Stimulated activated CD4-positive, alpha-beta T cell treated with anti-CD3 and anti-CD28 coated beads, Interleukin-4, amount 100 ng/mL, for 4 hours (primary cell): ENCODE measurements at places on chromosomes 7 and 10.

DNA sequence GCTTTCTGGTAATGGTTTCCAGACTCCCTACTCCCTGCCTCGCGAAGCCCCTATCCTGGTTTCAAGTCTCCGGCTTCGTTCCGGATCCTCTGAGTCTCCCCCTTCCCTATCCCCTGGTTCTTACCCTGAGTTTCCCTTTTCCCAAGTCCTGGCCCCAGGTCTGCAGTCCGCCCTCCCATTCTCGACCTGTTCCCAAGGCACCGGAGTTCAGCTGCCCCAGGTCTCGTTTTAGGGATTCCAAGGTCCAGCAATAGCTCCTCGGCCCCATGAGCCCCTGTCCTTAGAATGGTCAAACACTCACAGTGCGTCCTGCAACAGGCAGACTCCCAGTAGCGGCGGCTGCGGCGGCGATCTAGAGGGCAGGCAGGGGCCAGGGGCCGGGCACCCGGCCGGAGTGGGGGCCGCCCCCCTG is 274 bp downstream of the PITX3 start:
- DNase-seq = no peak

- DNase-seq = no peak
Observed at GRCh38 chr7:64463636-64464375, 99.1 kb downstream of the ZNF680 start.

- DNase-seq = peak; percentile 45
Observed at GRCh38 chr7:140810830-140811556, 113.7 kb downstream of the BRAF start.

GRCh38 chr10:21340331-21340730 is 185.2 kb downstream of the SKIDA1 start:
- DNase-seq = no peak

- DNase-seq = no peak
Observed at GRCh38 chr7:20964281-20964918, 177.7 kb upstream of the SP8 start.

DNA sequence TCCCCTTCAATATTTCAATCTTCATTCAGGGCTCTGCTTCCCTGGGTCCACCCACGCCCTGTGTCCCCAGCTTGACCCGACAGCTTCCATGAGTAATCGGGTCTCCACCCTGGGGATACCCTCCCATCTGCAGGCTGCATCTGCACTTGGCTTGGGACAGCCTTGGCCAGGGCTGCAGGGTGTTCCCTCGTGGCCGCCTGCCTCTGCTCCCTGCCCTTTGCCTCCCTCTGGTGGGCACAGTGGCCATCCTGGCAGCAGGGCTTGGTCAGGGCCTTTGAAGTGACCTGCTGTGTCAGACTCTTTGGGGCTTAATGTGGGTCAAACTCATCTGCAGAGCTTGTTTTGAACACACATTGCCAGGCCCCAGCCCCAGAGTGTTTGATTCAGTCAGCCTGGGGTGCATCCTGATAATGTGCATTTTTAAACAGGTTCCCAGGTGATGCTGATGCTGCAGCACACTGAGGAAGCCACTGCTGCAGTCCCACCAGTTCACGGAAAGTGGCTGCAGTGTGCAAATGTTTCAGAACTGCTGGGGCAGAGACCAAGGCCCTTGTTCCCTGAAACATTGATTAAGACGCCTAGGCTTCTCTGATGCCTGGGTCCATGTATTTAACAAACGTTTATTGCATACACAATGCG is 80.7 kb upstream of the SEC61G start:
- no peak for DNase-seq

- no peak for DNase-seq
Observed at GRCh38 chr10:86254526-86255174, 111.9 kb downstream of the GRID1 start.

- no peak for DNase-seq
Observed at GRCh38 chr7:103564416-103564815, 118.4 kb upstream of the SLC26A5 start.

DNA sequence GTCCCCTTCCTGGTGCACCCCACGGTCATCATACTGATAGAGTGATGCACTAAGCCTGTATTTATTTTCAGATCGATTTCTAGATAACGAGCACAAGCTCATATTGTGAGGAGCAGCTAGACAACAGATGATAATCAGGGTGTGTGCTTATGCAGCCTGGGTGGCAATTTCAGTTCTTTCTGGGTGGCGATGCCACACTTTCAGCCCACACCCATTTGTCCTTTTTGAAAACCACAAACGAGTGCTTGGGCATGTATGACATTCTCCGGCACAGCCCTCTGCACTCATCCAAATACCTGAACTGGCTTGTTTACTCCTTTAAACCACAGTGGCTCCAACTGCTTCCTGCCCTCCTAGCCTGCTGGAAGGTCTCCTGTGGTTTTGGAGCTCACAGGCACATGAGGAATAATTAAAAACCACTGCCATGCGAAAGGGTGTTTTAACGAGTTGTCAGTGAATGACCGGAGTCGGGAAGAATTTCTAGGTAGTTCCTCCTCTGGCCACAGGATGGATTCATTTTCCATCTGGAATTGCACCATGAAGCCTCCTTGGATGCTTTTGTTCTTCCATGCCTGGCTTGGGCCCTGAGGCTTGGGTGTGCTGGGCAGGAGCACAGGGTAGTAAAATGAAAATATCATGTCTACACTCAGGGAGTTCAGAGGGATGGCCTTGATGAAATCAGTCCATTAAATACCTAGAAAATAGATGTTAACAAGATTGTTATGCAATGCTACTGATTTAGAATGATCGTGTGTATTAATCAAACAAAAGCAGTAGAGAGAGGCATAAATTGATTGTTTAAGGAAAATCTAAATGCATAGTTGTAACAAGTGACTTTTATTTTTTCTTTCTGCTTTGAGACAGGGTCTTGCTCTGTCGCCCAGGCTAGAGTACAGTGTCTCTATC is 52.4 kb upstream of the ITGB1 start:
- no peak for DNase-seq

GRCh38 chr7:128084896-128085608 is 53.8 kb upstream of the LRRC4 start:
- DNase-seq = no peak

GRCh38 chr7:4906682-4907081 is 23.2 kb upstream of the RADIL start:
- DNase-seq = no peak

DNA sequence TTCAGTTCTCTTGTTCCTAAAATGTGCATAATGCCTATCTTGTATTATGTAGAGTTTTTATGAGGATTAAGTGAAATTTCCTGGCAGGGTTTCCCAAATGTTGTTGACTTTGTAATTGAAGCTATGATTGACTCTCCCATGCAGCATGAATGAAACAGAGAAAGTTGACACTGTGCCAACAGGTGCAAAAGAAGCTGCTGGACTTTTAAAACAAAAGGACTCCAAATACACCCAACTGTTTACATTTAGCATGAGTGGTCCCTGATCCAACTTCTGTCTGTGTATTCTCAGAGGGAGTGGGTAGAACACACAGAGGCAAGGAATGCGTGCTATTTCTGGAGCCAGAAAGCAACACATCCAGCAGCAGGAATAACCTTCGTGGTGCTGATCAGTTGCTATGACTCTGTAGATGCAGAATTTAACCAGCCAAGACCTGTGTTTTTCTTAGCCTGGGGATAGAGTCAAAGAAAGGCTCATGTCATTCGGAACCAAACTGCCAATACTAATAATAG is 14.4 kb upstream of the RBM20 start:
- DNase-seq = no peak

GRCh38 chr7:91759205-91759863 is 121.2 kb downstream of the MTERF1 start:
- DNase-seq = no peak

DNA sequence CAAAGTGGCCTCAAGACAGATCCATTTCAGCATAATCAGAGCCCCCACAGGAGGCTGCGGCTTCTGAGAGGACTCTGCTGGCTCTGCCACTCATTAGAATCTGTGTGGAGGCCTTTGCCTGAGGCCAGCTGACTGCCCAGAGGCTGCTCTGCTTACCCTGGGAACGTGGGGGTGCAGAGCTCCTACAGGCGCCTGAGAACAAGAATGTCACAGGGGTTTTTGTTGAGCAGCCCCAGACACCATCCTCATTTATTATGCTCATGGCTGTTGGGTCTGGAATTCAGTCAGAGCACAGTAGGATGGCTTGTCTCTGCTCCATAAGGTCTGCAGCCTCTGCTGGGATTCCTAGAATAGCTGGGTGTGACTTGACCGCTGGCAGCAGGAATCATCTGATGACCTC is 101.8 kb upstream of the GDF10 start:
- no peak for DNase-seq

- no peak for DNase-seq
Observed at GRCh38 chr10:103884681-103885139, 29.3 kb upstream of the SH3PXD2A start.

- no peak for DNase-seq
Observed at GRCh38 chr10:12720217-12720981, 281.1 kb downstream of the CCDC3 start.

DNA sequence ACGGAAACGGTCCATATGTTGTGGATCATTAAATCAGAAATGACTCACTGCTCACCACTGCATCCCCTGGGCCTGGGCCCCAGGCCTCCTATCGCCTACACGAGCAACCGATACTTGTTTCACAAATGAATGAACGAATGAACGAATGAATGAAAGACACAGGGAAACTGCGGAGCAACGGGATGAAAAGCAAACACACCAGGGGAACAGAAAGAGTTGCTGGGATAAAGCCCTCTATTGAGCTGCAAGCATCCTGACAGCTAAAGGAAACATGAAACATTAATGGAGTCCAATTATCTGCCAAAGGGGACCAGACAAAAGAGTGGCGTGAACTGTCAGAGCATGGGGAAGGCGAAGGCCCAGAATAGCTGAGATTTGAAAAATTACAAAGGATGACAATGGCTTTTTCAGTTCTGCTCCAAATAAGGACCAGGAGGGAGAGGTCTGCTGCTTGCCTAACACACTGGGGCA is 92.1 kb downstream of the GRB10 start:
- DNase-seq = no peak

GRCh38 chr10:98078774-98079173 is 48.4 kb upstream of the CRTAC1 start:
- DNase-seq = no peak

- DNase-seq = no peak
Observed at GRCh38 chr7:78057571-78057970, 259.0 kb downstream of the PHTF2 start.

- no peak for DNase-seq
Observed at GRCh38 chr7:867406-868188, 8.8 kb upstream of the GET4 start.

- DNase-seq = no peak
Observed at GRCh38 chr10:120584786-120585185, 127.8 kb downstream of the PLPP4 start.

DNA sequence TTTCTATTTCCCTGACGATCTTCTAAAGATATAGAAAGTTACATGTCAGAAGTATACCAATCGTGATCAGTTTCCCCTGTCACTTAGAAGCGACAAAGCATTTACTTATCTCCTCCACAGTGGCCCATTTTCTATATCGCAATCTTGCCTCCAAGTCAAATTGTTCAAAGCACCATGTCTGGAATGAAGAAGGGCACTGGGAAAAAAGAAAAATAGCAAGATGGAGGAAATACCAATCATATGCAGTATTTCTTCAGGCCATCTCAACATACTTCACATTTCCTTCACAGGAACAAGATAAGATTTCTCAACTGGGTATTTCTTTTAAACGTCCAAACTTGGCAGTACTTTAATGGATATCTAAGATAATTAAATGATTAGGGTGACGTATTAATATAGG is 63.3 kb upstream of the IL6 start:
- no peak for DNase-seq

DNA sequence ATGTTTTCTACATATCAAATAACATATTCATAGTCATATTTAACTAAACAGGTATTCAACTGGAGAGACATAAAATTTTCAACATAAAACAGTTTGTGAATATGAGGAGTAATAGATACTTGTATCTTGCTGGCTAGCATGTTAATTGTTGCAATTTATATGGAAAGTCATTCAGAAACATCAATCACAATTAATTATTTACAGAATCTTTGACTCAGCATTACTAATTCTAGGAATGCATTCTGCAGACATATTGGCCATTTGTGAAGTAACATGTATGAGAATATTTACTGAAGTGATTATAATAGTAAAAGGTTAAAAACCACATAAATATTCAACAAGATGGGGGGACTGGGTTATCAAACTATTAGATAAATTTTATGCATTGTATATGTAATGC is 203.7 kb downstream of the TSPAN12 start:
- no peak for DNase-seq

DNA sequence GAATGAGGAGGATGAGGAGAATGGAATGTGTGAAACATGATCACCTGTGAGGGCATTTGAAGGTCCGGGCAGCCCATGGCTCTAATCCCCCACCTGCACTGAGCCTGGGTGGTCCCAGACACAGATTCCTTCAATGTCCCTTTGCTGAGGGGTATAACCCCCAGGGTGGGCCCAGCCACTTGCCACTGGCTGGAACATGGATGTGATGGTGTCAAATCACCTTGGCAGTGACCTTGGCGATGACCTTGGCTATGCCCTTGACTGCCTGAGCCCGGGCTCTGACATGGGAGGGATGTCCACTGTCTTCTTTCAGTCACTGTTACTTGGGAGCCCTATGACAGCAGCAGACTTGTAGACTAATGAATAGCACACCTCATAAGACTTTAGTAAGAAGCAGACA is 44.0 kb downstream of the PRKCQ start:
- DNase-seq = no peak

- peak; percentile 50 for DNase-seq
Observed at GRCh38 chr7:832167-832967, at the start of gene SUN1. Gene SUN1, plus strand, starts transcription at chr7:832476. Its CDS starts 49 bp downstream, at chr7:832525.

DNA sequence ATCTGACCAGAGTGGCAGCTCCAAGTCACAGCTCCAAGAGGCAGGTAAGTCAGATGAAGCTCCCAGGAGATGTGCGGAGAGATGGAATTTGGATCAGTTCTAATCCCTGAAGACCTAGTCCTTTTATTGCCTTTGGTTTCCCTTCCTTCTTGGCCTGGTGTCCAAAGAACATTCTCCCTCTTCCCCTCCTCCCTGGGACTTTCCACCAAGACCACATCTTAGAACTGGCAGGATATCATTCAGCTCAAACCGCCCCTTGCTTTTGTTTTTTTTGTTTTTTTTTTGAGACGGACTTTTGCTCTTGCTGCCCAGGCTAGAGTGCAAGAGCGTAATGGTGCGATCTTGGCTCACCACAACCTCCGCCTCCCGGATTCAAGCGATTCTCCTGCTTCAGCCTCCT is 190.8 kb downstream of the GFRA1 start:
- no peak for DNase-seq

- DNase-seq = no peak
Observed at GRCh38 chr10:104076743-104077160, 8.9 kb downstream of the COL17A1 start.

DNA sequence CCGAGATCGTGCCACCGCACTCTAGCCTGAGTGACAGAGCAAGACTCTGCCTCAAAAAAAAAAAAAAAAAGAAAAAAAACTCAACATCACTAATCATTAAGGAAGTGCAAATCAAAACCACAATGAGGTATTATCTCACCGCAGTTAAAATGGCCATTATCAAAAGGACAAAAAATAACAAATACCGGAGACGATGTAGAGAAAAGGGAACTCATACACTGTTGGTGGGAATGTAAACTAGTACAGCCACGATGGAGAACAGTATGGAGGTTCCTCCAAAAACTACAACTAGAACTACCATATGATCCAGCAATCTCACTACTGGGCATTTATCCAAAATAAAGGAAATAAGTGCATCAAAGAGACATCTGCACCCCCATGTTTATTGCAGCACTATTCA is 24.3 kb downstream of the GRK5 start:
- no peak for DNase-seq

GRCh38 chr10:14306190-14306589 is 24.5 kb downstream of the FRMD4A start:
- DNase-seq = no peak

GRCh38 chr7:1696671-1697498 is 26.8 kb downstream of the ELFN1 start:
- no peak for DNase-seq
